ENCODE measurements at places on chromosomes 7 and 10.

DNA sequence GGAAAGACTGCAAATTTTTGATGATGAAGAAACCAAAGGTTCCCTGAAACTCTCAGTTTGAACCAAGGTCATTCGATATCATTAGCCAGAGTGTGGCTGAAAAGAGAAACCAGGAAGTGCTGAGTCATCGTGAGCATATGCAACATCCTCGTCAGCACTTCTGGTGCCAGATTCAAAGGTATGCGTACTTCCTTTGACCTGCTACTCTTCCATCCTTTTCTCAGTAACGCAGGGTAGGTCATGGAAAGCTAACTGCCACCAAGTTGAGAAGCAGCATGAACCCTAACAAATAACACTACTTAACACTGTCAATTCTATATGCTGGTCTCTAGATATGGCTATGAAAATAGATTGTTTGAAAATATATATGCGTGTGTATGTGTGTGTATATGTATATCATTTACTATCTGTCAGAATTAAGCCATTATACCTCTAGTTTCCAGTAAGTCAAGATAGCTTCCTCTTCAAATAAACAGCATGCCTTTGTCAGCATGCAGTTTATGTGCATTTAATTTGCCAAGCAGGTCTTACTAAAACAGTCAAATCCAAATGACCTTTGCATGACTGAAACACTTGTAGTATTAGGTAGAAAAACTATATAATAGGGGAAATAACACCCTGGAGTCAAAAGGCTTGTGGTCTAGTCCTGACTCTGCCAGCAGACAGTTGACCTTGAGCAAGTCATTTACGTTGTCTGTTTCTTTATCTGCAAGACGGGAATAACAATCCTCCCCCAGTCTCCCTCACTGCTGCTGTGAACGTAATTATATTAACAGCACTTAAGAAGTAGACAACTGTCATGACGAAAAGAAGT, 26.4 kb downstream of the CDK6 start:
- DNase-seq: peak; percentile 90

GRCh38 chr10:48455055-48455391, 148.5 kb downstream of the MAPK8 start:
- no peak for DNase-seq

GRCh38 chr10:124000792-124001201, 92.6 kb downstream of the CHST15 start:
- DNase-seq: no peak

DNA sequence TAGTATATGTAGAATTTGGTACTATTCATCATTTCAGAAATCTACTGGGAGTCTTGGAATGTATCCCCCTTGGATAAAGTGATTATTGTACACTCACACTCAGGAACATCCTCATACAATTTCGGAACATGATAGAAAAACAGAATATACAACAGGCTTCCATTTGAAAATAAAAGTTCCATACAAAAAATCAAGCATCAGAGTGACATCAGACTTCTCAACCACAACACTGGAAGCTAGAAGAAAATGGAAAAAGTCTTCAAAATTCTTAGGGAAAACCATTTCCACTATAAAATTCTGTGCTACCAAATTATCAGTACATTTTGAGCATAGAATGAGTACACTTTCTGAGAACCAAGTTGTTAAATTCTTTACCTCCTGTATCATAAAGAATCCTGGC, 8.8 kb downstream of the LYZL1 start:
- no peak for DNase-seq

DNA sequence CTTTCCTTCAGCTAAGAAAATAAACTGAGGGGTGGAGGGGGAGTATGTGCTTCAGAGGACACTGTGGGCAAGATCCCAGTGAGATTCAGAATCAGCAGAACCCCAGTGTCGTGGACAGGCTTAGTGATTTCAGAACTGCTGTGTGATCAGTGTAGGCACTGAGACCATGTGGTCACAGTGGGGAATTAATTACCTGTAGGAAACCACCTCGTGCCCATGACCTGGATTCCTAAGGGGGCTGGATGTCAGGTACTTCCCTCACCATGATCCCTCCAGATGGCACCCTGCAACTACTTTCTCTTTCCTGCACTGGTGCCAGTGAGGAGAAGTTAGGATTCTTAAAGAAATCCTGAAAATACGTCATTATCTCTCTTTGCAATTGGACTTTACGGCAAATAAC, 64.4 kb downstream of the HBP1 start:
- DNase-seq: no peak

DNA sequence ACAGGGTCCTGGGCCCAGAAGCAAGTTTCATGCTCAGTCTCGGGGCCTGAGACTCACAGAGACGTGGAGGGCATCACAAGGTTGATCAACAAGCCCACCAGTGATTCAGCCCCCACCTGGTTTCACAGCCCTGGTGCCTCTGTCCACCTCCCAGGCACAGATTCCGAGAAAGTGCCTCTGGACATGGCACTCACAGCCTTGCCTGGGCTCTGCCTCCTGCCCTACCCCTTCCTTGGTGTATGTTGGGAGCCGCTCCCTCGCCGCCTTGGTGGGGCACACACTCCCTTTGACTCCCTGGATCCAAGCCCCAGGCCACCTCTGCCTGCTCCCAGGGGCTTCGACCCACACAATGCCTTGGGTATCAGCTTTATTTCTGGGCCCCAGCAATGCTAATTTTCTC, 200.8 kb upstream of the PPP2R2D start:
- no peak for DNase-seq

DNA sequence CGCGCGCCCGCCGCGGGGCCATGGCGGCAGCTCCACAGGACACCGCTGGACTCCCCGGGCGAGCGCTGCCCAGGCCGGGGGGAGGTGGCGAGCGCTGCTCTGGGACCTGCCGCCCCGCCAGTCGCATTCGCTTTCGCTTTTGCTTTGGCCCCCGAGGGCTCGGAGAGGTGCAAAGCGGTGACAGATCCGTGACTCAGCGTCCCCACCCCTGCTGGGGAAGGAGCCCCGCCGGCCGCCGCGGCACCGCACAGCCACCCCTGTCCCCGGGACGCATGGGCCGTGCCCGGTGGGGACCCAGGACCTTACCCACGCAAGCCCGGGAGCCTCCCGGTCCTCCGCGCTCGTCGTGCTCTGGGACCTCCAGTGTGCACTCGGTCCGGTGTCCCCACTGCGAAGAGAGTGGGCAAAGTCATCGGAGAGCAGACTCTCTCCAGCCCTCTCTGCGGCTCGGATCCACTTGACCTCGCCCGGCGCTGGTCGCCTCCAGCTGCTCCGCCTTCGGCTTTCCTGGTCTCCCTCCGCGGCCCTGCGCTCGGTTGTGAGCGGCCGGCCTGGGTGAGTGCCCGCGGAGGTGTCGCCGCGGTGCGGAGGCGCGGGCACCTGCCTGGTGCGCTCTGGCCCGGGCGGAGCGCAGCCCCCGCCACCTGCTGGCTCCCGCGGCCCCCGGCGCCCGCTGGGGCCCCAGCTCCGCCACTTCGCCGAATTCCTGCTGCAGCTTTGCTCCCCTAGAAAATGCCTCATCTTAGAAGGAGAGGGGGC, at the start of gene IL15RA:
TSS of gene IL15RA (minus strand) at position 73 of the 759 bp plus-strand sequence. CDS start at position 22, 51 bp downstream.
- DNase-seq: peak; percentile 79

GRCh38 chr10:120641695-120642094, 184.7 kb downstream of the PLPP4 start:
- DNase-seq: no peak

DNA sequence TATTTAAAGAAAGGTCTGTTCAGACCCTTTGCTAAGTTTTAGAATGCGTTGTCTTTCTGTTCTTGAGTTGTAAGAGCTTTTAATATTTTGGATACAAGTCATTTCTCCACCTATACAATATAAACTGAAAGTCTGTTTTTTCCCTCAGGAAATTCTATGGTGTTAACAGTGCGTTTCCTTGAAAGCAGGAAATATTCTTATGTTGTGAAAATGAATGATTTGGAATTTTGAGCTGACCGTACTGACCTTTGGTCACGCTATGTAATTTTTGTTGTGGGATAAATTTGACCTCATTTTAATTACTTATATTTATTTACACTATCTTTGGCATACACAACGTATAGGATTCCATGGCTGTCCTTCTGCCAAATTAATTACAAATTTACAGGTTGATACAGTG, 43.5 kb downstream of the PUS7 start:
- DNase-seq: no peak

DNA sequence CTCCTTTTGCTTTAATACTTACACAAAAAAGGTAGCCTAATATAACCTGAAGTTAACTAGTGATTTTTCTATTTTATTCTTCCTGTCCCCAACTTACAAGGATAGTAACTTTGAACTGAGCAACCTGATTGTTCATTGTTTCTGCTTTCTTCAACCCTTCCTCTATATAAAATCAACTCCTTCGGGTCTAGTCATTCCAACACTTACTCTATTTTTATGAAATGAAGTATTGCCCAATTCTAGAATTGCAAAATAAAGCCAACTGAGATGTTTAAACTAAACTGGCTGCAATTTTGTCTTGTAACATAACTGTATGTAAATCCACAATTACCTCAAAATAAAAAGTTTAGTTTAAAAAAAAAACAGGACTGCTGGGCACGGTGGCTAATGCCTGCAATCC, 20.3 kb upstream of the DNA2 start:
- no peak for DNase-seq

- no peak for DNase-seq
Measured at GRCh38 chr7:165661-166337, 26.6 kb upstream of the FAM20C start.

- DNase-seq: no peak
Measured at GRCh38 chr7:21962677-21963076, 17.0 kb upstream of the CDCA7L start.

- DNase-seq: no peak
Measured at GRCh38 chr7:42192066-42192465, 44.9 kb downstream of the GLI3 start.

- no peak for DNase-seq
Measured at GRCh38 chr7:21542891-21543527, at the start of gene DNAH11. TSS of gene DNAH11 (plus strand) at chr7:21543039. CDS start at chr7:21543246, 207 bp downstream.

- DNase-seq: no peak
Measured at GRCh38 chr10:63503395-63503794, 17.8 kb upstream of the REEP3 start.

GRCh38 chr7:70787286-70787685, 344.7 kb upstream of the GALNT17 start:
- no peak for DNase-seq

DNA sequence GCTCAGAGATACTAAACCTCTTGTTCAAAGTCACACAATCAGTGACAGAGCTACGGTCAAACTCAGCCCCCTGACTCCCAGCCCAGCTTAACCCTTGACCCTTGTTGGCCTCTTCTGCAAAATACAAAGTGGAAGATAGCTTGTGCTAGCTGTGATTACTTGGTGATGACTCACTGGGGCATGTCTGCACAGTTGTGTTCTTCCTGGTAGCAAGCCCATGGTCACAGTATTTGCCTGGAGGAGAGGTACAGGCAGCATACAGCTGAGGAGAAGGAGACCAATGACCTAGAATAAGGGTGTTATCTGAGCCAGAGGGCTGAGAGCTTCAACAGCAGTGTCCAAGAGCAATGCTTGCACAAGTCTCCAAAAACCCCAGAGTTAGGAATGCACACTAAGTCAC, 5.7 kb upstream of the HSPA12A start:
- no peak for DNase-seq

DNA sequence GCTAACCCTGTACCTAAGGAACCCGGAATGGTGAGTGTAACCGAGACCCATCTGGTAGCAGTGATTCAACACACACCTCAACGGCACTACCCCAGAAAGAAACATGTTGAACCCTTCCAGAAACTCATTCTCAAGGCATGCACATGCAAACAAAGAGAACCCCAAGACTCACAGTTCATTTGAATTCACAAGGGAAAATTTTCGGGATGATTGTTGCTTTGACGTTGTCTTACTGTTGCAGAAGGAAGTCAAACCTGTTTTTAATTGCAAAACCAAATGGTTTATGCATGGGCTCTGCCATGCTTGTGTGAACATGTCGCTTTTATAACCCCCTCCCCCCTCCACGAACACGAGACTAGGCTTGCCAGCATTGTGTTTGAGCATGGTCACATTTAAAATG, 539.7 kb downstream of the GATA3 start:
- DNase-seq: no peak

GRCh38 chr7:105245398-105246114, 143.2 kb downstream of the SRPK2 start:
- DNase-seq: no peak

DNA sequence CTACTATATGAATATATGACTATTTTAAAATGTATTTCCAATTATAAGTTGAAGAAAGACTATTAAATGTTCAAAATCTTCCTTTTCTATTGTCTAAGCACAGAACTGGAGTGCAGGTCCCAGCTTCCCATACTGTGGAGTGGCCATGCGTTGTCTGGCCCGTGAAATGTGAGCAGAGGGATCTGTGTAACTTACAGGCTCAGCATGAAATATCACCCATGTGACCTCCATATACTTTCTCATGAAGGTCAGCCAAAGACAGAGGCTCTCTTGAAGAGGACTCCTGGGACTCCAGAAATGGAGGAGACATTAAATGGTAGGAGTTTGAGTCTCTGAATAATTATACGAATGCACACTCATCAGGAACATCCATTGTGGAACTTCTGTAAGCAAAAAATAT, 92.4 kb upstream of the CAV2 start:
- DNase-seq: no peak

- no peak for DNase-seq
Measured at GRCh38 chr7:85593355-85593754, 406.5 kb upstream of the SEMA3D start.

DNA sequence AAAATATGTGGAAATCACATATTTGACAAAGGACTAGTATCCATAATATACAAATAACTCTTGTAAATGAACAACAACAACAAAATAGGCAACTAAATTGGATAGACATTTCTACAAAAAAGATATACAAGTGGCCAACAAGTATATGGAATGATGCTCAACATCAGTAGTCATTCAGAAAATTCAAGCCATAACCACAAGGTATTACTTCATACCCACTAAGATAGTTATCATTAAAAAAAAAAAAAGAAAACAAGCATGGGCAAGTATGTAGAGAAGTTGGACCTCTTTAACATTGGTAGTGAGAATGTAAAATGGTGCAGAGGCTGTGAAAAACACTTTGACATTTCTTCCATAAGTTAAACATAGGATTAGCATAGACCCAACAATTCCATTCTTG, 80.8 kb downstream of the CYP26A1 start:
- DNase-seq: no peak

GRCh38 chr7:89129600-89130375, 334.3 kb upstream of the TEX47 start:
- no peak for DNase-seq

GRCh38 chr7:90607196-90607595, 11.1 kb downstream of the CDK14 start:
- no peak for DNase-seq

DNA sequence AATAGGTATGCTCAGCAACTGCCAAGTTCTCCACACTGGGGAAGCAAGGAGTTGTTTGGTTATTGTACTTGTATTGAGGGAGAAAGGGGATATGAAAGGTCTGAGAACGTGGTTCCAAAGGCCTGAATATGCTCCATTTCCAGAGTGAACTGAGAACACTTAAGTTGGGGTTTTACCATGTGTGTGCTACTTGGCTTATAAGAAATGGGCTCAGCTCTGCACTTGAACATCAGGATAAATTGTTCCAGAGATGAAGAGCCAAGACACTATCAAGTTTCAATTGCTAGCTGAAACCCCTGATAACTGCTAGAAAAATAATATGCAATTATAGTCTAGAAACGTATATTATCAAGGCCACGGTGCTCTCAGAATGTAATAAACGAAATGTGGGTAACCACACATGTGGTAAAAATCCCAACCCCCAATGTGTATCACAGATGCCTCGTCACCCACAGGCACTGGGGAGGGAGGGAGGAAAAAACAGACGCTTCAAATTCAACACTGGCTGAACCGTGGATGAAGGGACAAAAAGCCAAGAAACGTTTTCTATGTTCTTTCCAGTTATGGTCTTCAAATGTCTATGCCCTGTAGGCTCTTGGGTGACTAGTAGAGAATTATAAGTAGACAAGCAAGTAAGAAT, 16.3 kb downstream of the ELMO1 start:
- DNase-seq: no peak

- DNase-seq: no peak
Measured at GRCh38 chr7:51456431-51457060, 139.9 kb upstream of the COBL start.
